Daoy (cell line): ENCODE measurements at places on chromosomes 7 and 10.

DNA sequence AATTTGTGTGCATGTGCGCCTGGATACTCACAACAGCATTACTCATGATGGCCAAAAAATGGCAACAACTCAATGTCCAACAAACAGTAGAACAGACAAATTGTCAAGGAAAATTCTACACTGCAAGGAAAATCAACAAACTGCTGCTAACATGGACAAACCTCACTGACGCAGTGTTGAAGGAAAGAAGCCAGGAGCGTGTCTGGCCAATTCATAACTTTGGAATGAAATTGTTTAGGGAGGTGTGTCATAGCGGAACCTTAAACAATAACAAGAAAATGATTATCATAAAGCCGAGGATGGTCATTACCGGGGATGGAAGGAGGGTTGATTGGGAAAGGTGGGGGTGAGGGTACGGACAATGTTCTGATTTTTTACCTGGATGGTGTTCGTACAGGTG lies 29.1 kb downstream of the ALOX5 start:
- no peak for DNase-seq

DNA sequence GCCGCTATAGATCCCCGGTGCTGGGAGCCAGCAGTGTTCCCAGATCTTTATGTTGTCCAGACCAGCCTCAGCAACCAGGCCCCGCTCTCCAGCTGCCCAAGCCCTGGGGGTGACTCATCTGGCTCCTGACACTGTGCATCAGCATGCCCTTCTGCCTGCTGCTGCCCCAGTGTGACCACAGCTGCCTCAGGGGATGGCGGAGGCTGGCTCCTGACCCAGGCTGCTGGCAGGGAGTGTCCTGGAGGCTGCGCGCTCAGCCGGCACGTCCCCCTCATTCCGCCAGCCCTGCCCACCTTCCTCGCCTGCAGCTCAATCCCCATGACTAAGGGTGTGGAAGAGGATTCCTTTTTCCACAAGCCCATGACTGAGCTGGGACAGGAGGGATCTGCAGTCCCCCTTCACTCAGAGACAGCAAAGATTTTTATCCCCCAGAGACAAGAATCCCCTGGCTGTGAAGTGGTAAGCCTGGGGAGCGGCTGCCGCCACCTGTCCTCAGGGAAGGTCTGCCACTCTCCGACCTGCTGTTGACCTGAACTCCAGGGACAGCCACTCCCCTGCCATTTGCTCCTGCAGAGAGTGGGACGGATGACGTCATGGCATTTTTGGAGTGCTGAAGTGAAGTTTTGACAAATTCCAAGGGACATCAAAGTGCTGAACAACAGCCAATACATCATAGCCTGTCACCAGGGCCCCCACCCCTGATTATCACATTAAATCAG lies 182.8 kb upstream of the BMPER start:
- peak; percentile 95 for DNase-seq

GRCh38 chr7:128713794-128714193 lies 25.4 kb upstream of the CALU start:
- peak; percentile 39 for DNase-seq

DNA sequence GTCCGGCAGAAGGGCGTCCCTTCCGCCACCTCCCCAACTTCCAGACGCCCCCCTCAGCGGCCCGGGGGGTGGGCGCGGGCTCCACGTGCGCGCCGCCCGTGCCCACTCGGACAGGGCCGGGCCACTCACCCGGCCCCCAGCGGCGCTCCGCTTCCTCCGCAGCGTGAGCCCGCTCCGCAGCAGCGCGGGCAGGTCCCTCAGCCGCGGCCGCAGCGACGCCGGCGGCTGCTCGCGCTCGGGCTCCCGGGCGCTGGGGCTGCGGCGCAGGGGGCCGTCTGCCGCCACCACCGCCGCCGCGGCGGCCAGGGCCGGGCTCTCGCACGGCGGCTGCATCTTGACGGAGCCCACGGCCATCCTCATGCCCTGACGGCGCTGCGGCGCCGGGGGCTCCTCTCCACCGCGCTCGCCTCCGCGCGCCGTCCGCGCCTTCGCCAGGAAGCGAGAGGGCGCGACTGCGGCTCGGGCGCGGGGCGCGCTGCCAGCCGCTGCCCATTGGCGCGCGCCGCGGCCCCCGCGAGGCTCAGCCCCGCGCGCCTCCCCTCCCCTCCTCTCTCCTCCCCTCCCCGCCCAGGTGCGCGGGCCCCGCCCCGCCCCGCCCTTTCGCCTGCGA lies at the start of gene RAPGEF5:
RAPGEF5 (minus strand) TSS at position 454 of the 610 bp plus-strand sequence; CDS start at position 360, 94 bp downstream.
- DNase-seq, result peak; percentile 67

GRCh38 chr7:137480401-137480800 lies 136.9 kb upstream of the PTN start:
- no peak for DNase-seq
